ENCODE measurements at places on chromosomes 4 and X. TPM values are rescaled to one million over a fixed set of nuclear protein-coding genes. Genes with fewer than 3 reads are reported as not detected.

The COX7B2 gene
- total RNA-seq = not detected

The P2RY4 gene
- not detected for total RNA-seq

The KLB gene
- not detected for total RNA-seq

The MAGEB1 gene
- total RNA-seq = not detected

GRCh38 chr4:79338148-79338547 is 12.3 kb upstream of the NAA11 start:
- DNase-seq = no peak

GRCh38 chr4:184807256-184807655 is 18.5 kb downstream of the ACSL1 start:
- DNase-seq = no peak

GRCh38 chrX:70166601-70167590 is 10.4 kb upstream of the DGAT2L6 start:
- no peak for DNase-seq

GRCh38 chrX:154408659-154409221 is 314 bp downstream of the DNASE1L1 start:
- DNase-seq = no peak

- DNase-seq = no peak
These were observed 58.8 kb upstream of the TRPC3 start for GRCh38 chr4:122010610-122011009.

DNA sequence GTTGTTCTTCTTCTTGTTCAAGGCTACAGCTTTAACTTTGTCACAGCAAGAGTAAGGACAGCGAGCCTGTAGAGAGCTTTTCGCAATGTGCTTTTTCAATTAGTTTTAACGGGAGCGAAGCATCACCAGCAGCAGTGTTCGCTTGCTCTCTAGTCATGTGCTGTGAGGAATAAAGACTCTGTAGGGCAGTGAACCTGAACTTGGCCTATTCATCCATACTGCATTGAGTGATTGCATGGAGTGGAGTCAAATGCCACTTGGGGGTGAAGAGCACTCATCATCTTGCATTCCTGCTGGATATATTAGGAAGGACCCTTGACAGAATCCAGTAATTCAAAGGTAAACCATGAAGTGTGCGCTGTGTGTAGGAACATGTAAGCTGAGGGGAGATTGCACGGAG is 240.0 kb downstream of the FRMPD4 start:
- no peak for DNase-seq
